ENCODE measurements at places on chromosomes 11 and 22. TPM values are rescaled to one million over a fixed set of nuclear protein-coding genes. Genes with fewer than 3 reads are reported as not detected.

Gene CDC42BPG
- total RNA-seq, result 2.3 TPM

GRCh38 chr22:20964090-20964798, 2.8 kb upstream of the AIFM3 start:
- H3K27ac ChIP-seq, result no peak overlapping the region
- DNase-seq, result peak; percentile 12
- H3K36me3 ChIP-seq, result no peaks in the 10 kb centered on the region
- H3K4me1 ChIP-seq, result peaks cover 8% of the 10 kb centered on the region
- peaks cover 14% of the 10 kb centered on the region for H3K27me3 ChIP-seq

Gene KCNE3
- total RNA-seq, result not detected

- H3K27ac ChIP-seq, result no peak overlapping the region
- H3K4me3 ChIP-seq, result no peak overlapping the region
- H3K36me3 ChIP-seq, result no peaks in the 10 kb centered on the region
- no peak for DNase-seq
- peaks cover 4% of the 10 kb centered on the region for H3K4me1 ChIP-seq
- peaks cover 12% of the 10 kb centered on the region for H3K27me3 ChIP-seq
Observed at GRCh38 chr11:67099831-67100324, 19.2 kb upstream of the KDM2A start.

- no peak overlapping the region for H3K27ac ChIP-seq
- DNase-seq, result no peak
- no peak overlapping the region for H3K4me3 ChIP-seq
- no peaks in the 10 kb centered on the region for H3K36me3 ChIP-seq
- H3K27me3 ChIP-seq, result peaks cover 4% of the 10 kb centered on the region
- H3K4me1 ChIP-seq, result peaks cover 17% of the 10 kb centered on the region
Observed at GRCh38 chr11:8230921-8231847, 32.5 kb downstream of the LMO1 start.

- no peak overlapping the region for H3K4me3 ChIP-seq
- peak overlapping the region; percentile 59 for H3K27ac ChIP-seq
- H3K36me3 ChIP-seq, result peaks cover 4% of the 10 kb centered on the region
- peaks cover 7% of the 10 kb centered on the region for H3K27me3 ChIP-seq
- no peak for DNase-seq
- H3K4me1 ChIP-seq, result peaks cover 10% of the 10 kb centered on the region
Observed at GRCh38 chr11:71112990-71113389, 139.4 kb downstream of the SHANK2 start.

GRCh38 chr11:11876458-11876857, 34.7 kb downstream of the USP47 start:
- DNase-seq, result peak; percentile 36
- peaks cover 37% of the 10 kb centered on the region for H3K4me1 ChIP-seq
- H3K27me3 ChIP-seq, result peaks cover 4% of the 10 kb centered on the region
- no peaks in the 10 kb centered on the region for H3K36me3 ChIP-seq
- peak overlapping the region; percentile 9 for H3K4me3 ChIP-seq

Gene FGF3
- not detected for total RNA-seq

DNA sequence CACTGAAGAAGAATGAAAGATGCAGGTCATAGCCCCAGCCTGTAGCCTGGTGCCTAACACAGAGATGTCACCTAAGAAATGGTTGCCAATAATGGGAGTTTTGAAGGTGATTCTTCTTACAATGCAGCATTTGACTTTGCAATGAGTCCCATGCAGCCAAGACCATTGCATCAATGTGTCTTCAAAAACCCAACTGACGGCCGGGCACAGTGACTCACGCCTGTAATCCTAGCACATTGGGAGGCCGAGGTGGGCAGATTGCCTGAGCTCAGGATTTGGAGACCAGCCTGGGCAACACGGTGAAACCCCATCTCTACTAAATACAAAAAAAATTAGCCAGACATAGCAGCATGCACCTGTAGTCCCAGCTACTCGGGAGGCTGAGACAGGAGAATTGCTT, 89.3 kb upstream of the ASPHD2 start:
- peaks cover 20% of the 10 kb centered on the region for H3K36me3 ChIP-seq
- DNase-seq, result no peak
- no peak overlapping the region for H3K27ac ChIP-seq
- no peaks in the 10 kb centered on the region for H3K4me1 ChIP-seq
- no peak overlapping the region for H3K4me3 ChIP-seq
- peaks cover 10% of the 10 kb centered on the region for H3K27me3 ChIP-seq

- H3K4me1 ChIP-seq, result peaks cover 25% of the 10 kb centered on the region
- peaks cover 12% of the 10 kb centered on the region for H3K27me3 ChIP-seq
- peak overlapping the region; percentile 70 for H3K27ac ChIP-seq
- DNase-seq, result no peak
- peak overlapping the region; percentile 93 for H3K4me3 ChIP-seq
- no peaks in the 10 kb centered on the region for H3K36me3 ChIP-seq
Observed at GRCh38 chr11:78187366-78188285, 800 bp downstream of the KCTD21 start.

DNA sequence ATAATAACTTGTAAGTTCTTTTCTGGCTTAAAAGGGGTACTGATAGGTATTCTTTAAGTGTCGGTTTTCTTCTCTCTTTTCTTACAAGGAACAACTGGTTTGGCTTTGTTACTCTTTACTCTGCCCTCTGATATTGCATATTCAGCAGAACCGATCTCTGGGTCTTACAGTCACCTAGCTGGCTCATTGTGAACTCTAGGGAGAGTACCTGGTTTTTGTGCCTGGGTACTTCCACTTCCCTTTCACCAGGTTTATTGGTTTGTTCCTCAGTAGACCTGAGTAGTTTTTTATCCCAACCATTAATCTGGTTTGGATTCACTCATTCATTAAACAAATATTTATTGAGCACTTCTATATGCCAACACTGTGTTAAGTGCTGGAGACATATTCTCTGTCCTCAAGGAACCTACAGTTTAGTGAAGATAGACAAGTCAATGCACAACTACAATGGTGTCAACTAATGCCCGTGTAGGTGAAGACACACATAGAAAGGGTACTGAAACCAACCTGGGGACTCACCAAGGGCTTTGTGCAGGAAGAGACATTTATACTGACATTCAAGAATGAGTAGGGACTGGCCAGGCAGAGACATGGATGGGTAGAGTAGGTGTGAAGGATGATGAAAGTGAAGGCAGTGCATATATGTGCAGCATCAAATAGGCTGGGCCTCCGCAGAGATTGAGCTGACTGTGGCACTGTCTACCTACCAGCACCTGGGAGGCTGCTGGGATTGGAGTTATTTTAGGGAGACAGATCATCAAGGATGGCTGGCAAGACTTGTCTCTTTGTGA, 348.8 kb upstream of the C11orf87 start:
- DNase-seq, result no peak
- peaks cover 13% of the 10 kb centered on the region for H3K4me1 ChIP-seq
- peaks cover 8% of the 10 kb centered on the region for H3K36me3 ChIP-seq
- no peak overlapping the region for H3K27ac ChIP-seq

- no peaks in the 10 kb centered on the region for H3K4me1 ChIP-seq
- peaks cover 3% of the 10 kb centered on the region for H3K36me3 ChIP-seq
- H3K4me3 ChIP-seq, result no peak overlapping the region
- no peaks in the 10 kb centered on the region for H3K27me3 ChIP-seq
- no peak for DNase-seq
Observed at GRCh38 chr11:15153231-15153630, 38.5 kb downstream of the INSC start.

DNA sequence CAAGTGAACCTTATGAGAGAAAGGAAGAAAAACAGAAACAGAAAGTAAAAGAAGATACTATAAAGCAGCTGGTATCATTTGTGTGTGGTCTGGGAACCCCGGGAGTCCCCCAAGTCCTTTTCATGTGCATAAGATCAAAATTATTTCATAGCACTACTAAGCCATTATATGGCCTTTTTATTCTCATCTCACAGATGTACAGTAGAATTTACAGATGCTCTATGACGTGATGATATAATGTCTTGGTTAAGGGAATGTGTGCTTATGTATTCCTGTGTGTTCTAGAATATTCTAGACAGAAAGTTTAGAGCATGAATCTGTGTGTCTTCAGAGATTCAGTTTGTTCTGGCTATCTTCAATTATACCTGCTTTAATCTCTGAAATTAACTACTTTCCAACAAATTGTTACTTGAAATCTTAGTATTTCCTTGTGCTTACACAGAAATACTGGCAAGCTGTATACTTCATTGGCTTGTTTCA, 8.6 kb upstream of the TPP1 start:
- peaks cover 32% of the 10 kb centered on the region for H3K36me3 ChIP-seq
- no peak overlapping the region for H3K27ac ChIP-seq
- DNase-seq, result no peak
- H3K4me3 ChIP-seq, result no peak overlapping the region
- H3K27me3 ChIP-seq, result peaks cover 20% of the 10 kb centered on the region

DNA sequence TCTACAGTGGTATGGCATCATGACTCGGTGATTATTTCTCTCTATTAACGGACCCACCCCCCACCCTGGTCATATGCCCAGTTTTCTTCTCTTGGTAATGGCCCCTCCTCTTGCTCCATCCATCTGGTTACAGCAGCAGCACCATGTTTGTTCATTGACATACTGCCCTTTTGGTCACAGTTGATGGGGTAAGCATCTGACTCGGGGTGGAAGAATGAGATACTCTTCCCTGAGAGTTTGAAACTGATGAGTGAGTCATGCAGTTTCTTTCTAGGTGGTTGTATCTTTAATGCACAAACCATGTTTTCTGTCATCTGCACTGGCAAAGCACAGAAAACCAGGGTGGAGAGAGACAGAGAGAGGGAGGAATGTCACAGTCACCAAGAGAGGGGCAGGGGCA, 126.0 kb downstream of the SYN3 start:
- H3K4me3 ChIP-seq, result no peak overlapping the region
- peaks cover 26% of the 10 kb centered on the region for H3K36me3 ChIP-seq
- H3K27me3 ChIP-seq, result no peaks in the 10 kb centered on the region
- no peak for DNase-seq

DNA sequence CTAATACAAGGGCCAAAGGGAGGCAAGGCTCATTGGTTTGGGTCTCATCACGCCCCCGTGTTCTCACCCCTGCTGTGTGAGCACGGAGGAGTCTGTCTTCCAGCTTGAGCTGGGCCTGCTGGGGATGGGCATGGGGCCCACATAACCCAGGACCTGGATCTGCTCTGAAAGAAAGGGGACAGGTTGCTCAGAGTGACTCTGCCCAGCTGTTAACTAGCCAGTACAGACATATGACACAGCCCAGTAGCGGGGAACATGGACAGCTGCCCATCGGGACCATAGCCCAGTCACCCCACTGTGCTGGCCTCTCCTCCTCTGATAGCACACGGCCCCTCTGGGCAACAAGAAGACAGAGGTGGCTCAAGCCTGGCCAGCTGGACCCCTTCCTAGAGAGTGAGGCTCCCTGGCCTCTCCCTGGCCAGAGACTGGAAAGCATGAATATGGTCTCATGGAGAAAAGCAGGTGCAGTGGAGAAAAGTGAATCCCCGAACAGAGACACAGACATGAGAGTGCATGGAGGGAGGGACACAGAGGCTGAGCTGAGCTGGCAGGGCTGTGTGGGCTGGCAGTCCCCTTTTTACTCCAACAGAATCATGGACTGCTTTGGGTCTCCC, 973.9 kb downstream of the BRD1 start:
- H3K36me3 ChIP-seq, result peaks cover 9% of the 10 kb centered on the region
- no peak for DNase-seq
- no peak overlapping the region for H3K27ac ChIP-seq
- no peaks in the 10 kb centered on the region for H3K4me1 ChIP-seq

DNA sequence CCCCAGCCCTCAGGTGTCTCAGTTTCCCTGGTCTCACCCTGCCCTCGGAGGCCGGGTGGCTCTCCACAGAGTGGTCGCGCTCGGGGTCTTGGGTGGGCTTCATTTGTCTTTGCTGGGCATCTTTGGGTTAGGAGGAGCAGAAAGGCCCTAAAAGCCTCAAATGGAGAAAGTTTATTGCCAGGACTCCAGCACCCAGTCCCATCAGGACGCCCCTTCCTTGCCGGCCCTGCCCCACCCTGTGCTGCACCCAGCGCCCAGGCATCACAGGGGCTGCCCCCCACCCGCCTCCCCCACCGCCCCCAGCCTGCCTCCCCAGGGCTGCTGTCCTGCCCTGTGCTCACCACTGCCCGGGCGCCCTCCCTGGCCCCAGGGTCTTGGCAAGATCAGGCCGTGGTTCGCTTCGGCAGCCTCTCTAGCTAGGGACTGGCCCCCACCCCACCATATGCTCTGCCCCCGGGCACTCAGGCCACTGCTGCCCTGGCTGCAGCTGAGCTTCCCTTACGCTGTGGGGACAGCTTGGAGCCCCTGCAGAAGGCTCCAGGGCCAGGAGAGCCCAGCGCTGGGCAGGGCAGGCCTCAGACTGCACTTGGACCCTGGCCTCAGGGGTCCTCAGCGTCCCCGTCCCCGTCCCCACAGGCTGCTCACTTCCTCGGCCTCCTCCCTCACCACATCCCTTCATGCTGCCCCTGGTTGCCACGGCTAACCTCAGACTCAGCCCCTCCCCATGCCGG, 31.4 kb downstream of the MOB2 start:
- DNase-seq, result no peak
- no peak overlapping the region for H3K4me3 ChIP-seq
- H3K27me3 ChIP-seq, result peaks cover 16% of the 10 kb centered on the region

GRCh38 chr22:26811647-26811992, 154.2 kb downstream of the MIAT start:
- no peak for DNase-seq
- H3K36me3 ChIP-seq, result no peaks in the 10 kb centered on the region
- H3K27ac ChIP-seq, result no peak overlapping the region
- no peaks in the 10 kb centered on the region for H3K4me1 ChIP-seq

GRCh38 chr11:126929179-126930061, 71.2 kb downstream of the KIRREL3 start:
- no peak overlapping the region for H3K4me3 ChIP-seq
- H3K4me1 ChIP-seq, result peaks cover 17% of the 10 kb centered on the region
- DNase-seq, result no peak
- peak overlapping the region; percentile 46 for H3K27ac ChIP-seq
- H3K36me3 ChIP-seq, result peaks cover 5% of the 10 kb centered on the region
- no peaks in the 10 kb centered on the region for H3K27me3 ChIP-seq

Gene CHRM1
- not detected for total RNA-seq

DNA sequence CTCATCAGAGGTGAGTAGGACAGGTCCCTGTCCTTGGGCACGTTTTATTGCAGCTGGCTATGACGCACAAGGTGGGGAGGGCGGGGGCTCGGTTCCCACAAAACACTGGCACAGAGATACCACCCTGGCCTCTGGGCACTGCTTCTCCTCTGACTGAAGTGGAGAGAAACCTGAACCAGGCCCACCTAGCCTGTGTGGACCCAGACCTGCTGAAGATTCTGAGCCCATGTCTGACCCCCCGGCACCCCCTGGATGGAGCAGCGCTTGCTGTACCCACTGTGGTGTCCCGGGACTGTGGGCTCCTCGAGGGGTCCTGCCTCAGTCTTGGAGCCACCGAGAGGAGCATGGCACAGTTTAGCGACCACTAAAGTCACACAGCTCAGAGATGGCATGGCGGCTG, 72.6 kb downstream of the PARVB start:
- no peak overlapping the region for H3K4me3 ChIP-seq
- H3K36me3 ChIP-seq, result no peaks in the 10 kb centered on the region
- no peak for DNase-seq
- H3K4me1 ChIP-seq, result peaks cover 2% of the 10 kb centered on the region
